ENCODE measurements at places on chromosomes 13 and 19.

GRCh38 chr19:30046522-30046921 lies 104.5 kb downstream of the URI1 start:
- DNase-seq, result no peak

DNA sequence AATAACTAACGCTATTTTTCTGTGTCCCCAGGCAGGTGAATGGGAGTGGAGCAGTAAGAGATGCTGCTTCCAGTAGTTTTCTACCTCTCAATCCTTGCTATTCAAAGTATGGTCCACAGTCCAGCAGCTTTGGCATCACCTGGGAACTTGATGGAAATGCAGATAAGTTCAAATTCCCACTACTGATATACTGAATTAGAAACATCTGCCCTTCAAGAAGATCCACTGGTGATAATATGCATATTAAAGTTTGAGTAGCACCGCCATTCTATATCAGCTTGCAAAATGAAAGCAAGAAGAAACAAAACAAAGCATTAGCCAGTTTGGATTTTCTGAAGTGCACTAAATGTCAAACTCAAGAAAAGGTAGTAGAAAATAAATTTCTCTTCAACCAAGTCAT lies 906.2 kb upstream of the PCDH20 start:
- DNase-seq, result no peak

GRCh38 chr19:7373862-7374261 lies 25.1 kb downstream of the ARHGEF18 start:
- DNase-seq, result no peak

GRCh38 chr13:24931450-24932251 lies 164.3 kb upstream of the PABPC3 start:
- no peak for DNase-seq

DNA sequence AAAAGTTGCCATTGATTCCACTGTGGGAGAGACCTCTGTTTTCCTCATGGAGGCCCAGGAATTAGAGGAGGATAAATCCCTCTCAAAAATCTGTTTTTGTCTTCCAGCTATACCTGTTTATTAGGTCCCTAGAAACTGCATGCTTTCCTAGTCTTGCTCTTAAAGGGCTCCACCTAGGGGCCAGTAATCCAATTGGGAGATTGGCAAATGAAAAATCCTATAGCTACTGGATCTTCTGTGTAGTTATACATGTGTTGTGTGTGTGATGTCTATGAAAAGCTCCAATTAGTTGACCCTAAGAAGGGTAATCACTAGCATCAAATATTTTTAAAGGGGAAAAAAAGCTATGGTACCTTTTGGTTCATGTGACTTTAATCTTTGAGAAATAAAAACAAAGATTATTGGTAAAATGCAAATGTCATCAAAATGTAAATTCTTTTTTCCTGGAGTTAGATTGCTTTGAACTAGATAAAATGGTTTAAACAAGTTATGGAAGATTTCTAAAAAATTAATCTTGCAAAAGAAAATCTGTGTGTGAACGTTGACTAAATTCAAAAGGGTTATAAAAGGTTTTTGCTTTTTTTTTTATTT lies 63.4 kb upstream of the C1QTNF9B start:
- DNase-seq, result no peak

- peak; percentile 75 for DNase-seq
These were observed at the start of gene TGFB1 for GRCh38 chr19:41353466-41354342. TSS of gene TGFB1 (minus strand) at chr19:41353922. CDS start at chr19:41353044, 878 bp downstream.

DNA sequence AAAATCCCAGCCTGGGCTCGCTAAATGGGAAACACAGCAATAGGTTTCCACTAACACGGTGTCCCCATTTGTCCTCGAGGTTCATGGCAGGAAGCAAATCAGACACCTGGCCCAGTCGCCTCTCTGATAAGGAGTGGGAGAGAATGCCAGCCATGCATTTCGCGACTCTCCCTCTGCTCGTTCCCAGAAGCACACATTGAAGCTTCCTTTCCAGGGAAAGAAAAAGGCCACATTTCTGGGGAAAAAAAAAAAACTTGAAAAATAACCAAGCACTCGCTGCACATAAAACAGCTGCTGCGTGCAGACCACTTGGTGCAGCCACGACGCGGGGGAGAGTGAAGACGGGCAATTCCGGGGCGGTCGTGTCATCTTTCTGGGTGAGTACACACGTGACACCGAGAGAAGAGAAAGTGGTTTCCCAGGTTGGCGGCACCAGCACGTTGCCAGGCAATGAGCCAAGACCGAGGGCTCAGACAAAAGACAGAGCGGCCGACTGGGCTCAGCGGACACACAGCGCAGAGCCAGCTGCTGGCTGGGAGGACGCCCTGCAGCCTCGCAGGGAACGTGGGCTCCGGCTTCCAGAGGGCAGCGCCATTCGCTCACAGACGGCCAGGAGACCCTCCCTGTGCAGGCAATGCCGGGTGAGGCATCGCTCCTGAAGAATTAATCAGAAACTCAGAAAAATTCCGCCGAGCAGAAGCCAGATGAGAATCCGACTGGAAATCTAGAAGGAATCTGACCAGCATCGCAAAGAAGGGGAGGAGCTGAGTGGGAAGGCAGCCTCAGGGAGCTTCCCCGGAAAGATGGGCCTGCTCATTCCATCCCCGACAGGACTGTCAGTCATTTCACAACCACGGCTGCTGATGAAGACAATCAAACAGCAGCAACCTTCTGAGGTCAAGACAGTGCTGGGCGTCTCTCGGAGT lies 83.2 kb upstream of the IRS2 start:
- peak; percentile 93 for DNase-seq

- no peak for DNase-seq
These were observed 2.6 kb downstream of the CPB2 start for GRCh38 chr13:46102255-46102605.

GRCh38 chr19:38682195-38682867 lies 34.9 kb downstream of the ACTN4 start:
- DNase-seq, result no peak

DNA sequence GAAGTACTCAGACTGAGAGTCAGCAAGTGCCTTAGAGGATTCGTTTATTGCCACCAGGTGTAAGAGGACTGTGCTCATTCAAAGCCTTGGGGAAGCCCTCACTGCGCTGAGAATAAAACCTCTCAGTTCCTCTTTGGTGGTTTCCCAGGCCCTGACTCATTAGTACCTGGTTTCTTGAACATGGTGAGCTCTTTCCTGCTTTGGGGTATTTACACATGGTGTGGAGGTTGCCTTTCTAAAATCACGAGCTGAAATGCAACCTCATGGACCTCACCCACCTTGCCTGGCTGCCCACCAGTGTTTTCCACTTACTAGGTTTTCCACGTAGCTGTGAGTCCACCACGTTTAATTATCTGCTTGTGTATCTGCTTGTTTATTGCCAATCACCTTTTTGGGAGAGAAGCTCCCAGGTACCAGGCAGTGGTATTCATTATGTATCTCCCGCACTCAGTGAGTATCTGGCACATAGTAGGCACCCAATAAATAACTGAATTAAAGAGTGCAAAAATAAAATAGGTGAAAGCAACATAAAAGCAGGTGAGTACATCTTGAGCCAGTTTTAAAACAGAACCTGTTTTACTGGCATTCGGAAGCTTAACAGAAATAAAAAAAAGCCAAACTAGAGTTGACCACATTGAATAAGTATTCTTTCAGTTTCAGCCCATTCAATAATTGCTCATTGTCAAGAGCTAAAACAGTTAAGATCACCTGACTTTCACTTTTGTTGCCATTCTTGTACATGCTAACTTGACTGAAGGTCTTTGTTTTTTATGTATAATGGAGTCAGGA lies 533.0 kb downstream of the MYO16 start:
- DNase-seq, result peak; percentile 10

GRCh38 chr19:35395382-35396199 lies 24.7 kb downstream of the GPR42 start:
- peak; percentile 89 for DNase-seq

GRCh38 chr19:38304866-38305429 lies 897 bp downstream of the C19orf33 start:
- peak; percentile 90 for DNase-seq

- no peak for DNase-seq
These were observed 10.8 kb downstream of the SLC35E1 start for GRCh38 chr19:16561382-16561781.

DNA sequence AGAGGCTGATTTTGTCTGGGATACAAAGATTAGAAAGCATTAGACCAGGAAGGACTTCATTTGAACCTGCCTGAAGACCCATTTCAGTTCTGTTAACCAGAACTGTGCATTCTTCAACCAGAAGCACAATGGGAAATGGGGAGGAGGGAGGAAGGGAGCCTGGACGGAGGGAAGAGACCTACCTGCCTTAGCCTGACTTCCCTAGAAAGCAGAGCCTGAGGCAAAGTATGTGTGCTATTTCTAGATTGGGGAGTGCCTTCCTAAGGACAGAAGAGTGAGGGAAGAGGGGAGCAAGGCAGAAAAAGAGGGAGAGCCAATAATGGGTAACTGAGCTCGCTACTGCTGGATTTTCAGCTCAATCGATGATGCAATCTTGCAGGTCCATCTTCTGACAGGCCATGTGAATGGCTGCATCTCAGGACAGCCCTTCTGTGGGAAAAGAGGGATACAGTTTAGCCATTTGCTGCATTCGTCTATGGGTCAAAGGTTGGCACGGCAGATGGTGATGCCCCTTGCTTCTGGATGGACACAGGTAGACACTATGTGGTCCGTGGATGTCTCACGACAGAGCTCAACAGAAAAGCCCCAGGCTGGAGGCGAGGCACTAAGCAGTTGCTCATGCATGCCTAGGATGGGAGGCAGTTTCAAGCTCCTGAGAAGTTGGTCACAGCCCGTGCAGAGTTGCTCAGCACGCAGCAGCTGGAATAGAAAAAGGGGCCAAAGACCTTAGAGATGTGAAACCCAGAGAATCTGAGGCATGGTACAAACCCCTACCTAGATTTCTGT lies 78.8 kb upstream of the UBL3 start:
- no peak for DNase-seq

DNA sequence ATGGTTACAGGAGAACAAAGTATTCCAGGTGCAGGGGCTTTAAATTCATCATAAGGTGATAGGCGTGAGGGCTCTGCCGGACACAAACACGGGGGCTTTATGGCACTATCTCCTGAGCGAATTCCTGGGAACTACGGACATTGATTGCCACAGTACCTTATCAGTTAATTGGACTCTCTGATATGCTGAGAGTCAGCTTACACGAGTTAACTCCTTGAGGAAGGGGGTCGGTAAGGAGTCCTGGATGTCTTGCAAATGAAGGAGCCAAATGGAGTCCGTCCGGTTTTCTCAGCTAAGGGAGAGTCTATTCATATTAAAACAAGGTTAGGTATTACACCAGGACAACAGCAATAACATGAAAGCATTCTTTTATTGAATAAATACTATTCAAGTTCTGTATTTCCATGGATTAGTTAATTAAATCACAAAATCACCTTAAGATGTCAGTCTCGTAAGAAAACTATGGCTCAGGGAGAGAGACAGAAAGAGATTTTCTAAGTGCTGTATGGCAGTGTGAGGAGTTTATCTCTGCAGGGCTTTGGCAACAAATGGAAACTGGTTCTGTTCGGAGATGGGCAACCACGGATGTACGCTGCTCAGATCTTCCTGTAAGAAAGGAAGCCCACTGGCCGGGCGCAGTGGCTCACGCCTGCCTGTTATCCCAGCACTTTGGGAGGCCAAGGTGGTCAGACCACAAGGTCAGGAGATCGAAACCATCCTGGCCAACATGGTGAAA lies 26.2 kb upstream of the HIF3A start:
- no peak for DNase-seq

DNA sequence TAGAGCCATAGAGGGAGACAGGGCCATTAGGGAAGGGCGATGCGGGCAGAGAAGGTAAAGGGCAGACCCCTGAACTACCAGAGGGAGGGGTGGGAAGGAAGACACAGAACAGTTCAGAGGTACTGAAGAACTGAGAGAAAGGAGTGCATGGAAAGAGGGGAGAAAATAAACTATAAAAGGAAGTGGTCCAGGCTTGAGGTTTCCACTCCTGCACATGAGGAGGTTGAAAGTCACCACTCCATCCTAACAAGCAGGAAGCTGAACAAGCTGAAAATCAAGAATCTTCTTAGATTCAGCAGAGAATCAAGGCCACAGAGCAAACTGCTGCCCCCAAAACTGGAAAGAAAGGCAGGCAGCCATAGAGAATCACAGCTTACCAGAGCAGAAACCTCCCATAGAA lies 45.1 kb downstream of the MIPEP start:
- no peak for DNase-seq

GRCh38 chr19:19405971-19406877 lies 749 bp downstream of the GATAD2A start:
- peak; percentile 49 for DNase-seq

GRCh38 chr19:11534538-11534937 lies 4.1 kb upstream of the CNN1 start:
- DNase-seq, result no peak

- DNase-seq, result peak; percentile 30
These were observed 48.0 kb upstream of the KATNAL1 start for GRCh38 chr13:30355384-30355699.

- DNase-seq, result no peak
These were observed 5.1 kb downstream of the USE1 start for GRCh38 chr19:17220207-17220758.

DNA sequence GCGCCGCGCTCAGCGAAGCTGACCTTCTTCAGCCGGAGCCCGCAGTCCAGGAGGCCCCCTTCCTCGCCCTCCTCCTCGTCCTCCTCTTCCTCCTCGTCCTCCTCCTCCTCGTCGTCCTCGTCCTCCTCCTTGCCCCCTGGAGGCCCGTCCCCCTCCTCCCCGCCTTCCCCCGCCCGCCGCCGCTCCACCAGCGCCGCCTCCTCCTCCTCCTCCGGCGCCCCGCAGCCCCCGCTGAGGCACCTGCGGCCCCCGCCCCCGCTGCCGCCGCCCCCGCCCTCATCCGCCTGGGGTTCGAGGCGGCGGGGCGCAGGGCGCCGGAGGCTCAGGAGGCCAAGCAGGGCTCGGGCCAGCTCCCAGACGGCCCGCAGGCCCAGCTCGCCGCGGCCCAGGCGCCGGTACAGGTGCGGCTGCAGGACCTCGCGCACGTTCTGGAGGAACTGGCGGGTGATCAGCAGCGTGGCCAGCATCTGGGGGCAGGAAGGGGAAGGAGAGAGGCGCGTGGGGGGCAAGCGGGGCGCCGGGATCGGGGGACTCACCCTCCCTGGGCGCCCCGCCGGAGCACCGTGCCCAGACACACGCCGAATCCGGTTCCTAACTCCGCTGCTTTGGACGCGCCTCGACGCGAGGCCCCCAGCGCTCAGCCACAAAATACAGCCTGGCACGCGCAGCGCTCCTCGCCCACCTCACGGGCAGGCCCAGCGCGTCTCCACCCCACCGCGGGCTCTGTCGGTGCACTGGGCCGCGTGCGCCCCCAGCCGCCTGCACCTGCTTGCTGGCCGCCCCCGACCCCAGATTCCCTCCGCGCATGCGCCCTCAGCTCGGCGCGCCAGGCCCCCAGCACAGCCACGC lies 5.9 kb downstream of the ANO8 start:
- DNase-seq, result no peak
